Mesothelial cell of epicardium (in vitro differentiated cells): ENCODE measurements at places on chromosomes 13 and 19.

DNA sequence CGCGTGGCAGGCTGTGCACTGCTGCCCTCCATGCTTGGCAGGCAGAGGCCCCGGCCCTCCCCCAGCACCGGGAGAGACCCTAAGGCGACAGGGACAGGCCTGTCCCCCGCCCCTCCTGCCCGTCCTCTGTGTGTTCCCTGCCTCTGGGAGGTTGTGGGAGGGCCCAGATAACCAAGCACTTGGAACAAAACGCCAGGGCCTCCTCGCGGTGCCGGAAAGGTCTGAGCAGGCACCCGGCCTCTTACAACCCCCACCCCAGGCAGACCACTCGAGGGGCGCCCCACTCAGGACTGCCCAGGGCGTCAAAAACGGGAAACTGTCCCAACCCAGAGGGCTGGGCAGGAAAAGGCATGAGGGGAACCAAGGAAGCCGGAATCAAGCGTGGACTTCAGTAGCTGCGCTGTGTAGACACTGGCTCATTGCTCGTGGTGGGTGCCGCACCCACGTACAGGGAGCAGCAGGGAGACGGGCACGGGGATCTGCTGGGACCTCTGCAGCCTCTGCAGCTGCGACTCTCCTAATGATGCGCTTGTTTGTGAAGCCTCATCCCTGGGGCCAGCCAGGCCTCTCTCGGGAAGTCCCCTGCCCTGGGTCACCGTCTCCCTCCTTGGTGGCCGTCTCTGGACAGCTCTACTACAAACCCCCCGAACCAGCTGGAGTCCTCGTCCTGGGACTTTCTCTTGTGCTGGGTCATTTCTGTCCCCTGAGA lies 20.0 kb downstream of the GNA11 start:
- no peak for DNase-seq

- DNase-seq, result no peak
Observed at GRCh38 chr19:11252665-11253355, 9.5 kb downstream of the DOCK6 start.

GRCh38 chr13:31111136-31111535 lies 50.6 kb downstream of the HSPH1 start:
- no peak for DNase-seq

- DNase-seq, result no peak
Observed at GRCh38 chr19:52474351-52475127, 21.2 kb downstream of the ZNF578 start.

GRCh38 chr19:11587302-11587974 lies 9.8 kb upstream of the ZNF627 start:
- DNase-seq, result peak; percentile 42

- no peak for DNase-seq
Observed at GRCh38 chr19:48678201-48678600, 5.4 kb upstream of the NTN5 start.

DNA sequence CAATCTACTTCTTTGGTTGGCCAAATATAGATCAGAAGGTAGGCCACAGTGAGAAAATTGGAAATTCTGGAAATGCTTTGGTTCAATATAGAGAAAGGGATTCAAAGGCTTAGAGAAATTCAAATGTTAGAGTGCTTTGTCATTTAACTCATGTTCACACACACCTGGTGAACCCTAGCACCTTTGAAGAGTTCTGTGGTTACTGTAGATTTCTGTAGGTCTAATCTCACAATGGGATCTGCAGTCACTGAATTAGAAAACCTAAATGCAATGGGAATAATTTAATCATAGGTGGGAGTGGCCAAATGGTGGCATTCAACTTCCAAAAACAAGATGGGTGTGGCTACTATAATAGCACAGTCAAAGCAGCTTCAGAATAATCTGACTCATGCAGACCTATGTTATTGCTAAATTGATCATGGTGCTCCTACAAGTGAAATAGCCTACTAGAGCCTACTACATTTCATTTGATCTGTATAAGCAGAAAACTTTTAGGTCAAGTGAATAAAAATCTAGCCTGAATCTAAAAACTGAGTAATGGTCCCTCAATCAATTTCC lies 1152.9 kb downstream of the PCDH9 start:
- no peak for DNase-seq

- DNase-seq, result no peak
Observed at GRCh38 chr13:28394422-28394821, 100.5 kb downstream of the FLT1 start.

DNA sequence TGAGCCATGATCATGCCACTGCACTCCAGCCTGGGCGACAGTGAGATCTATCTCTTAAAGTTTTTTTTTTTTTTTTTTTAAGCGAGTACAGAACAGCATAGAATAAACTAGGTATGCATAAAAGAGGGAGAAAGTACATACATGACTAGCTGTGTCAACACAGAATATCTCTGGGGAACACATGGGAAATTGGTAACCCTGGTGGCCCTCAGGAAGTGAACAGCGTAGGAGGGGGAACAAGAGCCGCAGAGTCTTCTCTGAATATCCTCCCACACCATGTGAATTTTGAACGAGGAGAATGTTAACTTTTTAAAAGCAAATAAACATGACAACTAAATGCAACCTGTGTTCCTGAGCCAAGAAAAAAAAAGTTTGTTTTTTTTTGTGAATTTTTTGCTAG lies 15.2 kb downstream of the PHLDB3 start:
- no peak for DNase-seq

GRCh38 chr13:112974671-112975070 lies 5.7 kb downstream of the MCF2L start:
- DNase-seq, result no peak
